ENCODE measurements at places on chromosomes 1 and 21.

DNA sequence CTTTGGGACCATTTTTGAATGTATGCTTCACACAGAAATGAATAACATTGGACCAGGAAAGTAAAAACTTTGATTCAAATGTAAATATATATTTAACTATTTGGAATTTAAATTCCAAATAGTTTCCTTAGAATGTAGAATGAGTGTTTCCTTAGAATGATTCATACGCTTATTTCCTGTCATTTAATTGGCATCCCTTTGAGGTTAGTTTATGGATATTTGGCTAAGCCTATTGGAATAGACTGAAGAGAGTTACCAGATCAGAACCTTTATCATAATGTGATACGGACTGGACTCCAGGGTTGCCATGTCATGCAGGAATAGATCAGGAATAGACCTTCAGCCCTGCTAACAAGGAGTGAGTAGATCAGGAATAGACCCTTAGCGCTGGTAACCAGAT lies 133.1 kb downstream of the TNNI3K start:
- no peak for DNase-seq

DNA sequence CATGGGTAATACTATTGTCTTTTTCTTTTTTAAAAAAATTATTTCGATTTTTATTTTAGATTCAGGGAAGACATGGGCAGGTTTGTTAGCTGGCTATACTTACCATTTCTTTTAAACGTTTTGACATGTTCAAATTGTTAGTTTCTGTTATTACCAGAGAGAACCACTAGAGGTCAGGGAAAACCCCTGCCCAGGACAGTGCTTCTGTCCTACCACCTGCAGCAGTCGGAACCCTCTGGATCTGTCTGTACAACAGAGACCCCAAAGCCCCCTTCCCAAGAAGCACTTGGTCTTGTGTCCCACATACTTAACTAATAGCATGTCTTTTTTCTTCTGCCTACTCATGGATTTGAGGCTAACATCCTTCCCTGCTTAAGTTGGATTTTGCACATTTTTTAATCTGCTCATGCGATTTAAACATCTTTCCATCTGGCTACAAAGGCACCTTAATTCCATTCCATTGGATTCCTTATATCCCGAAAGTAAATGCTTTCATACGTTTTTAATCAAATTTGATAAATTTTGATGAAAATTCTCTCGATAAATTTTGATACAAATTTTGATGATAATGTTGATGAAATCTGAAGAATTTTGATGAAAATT lies 10.0 kb upstream of the C1orf115 start:
- no peak for DNase-seq

DNA sequence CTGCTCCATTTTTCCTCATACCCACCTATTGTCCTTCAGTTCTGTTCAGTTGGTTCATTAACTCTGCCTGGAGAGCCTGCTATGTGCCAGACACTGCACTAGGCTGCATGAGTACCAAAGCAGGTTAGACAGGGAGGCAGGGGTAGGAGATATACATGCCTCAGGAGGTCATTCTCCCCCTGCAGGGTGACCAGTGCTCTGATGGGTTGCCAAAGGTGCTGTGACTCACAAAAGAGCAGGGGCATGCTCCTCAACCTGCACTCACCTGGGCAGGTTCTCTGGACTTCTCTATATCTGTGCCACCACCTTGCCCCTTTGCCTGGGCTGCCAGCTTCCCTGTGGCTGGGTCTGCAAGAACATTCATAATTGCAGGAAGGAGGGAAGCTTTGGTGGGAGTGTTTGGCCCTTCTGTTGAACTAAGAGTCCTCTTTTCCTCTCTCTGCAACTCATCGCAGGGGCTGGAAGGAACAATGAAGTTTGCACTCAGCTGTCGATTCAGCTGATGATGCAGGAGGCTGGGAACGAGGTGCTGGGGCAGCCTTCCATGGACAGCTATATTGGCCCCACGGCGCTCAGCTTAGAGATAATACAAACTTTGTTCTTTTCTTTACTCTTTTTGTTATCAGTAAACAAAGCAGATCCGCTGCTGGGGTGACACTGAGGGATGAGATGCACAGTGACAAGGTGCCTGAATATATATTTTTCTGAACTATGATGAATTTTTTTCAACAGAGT lies 356.4 kb upstream of the PLXNA2 start:
- DNase-seq: no peak

DNA sequence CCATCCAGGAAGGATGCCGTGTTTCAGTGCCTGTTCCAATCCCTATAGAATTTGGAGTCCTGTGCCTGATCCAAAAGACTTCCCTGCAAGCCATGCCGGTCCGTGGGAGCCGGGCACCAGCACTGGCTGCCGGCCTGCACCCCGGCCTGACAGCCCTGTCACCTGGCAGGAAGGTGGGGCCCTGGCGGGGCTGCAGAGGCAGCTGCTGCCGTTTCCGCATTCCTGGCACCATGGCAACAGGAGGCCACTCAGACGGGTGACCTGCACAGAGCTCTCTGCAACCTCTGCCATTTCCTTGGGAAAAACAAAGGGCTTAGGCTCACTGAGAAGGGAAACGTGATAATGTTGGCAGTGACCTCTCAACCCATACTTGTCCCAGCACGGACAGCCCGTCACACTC lies 63.2 kb upstream of the TMEM51 start:
- DNase-seq: no peak

- no peak for DNase-seq
These were observed 104.8 kb downstream of the CSMD2 start for GRCh38 chr1:34060187-34060730.
